ENCODE measurements at places on chromosomes 4 and X. TPM values are rescaled to one million over a fixed set of nuclear protein-coding genes. Genes with fewer than 3 reads are reported as not detected.

DNA sequence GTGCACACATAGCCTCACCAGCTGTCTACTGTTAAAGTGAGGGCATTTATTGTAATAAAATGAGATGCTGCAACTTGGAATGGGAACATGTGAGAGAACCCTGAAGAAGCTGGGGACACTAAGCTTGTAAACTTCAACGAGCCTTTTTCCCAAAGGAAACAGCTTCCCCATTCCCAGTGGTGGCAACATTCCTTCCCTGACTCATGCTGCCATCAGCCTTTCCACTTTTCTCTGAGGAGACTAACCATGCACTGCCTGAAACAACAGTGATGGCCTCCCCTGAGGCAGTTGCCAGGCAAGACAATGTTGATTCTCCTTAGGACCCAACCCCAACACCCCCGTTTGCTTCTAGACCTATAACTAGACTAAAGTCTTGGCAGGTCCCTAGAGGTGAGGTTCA lies 928.3 kb downstream of the GLUD2 start:
- H3K4me1 ChIP-seq: no peaks in the 10 kb centered on the region
- no peaks in the 10 kb centered on the region for H3K27me3 ChIP-seq
- DNase-seq: no peak

DNA sequence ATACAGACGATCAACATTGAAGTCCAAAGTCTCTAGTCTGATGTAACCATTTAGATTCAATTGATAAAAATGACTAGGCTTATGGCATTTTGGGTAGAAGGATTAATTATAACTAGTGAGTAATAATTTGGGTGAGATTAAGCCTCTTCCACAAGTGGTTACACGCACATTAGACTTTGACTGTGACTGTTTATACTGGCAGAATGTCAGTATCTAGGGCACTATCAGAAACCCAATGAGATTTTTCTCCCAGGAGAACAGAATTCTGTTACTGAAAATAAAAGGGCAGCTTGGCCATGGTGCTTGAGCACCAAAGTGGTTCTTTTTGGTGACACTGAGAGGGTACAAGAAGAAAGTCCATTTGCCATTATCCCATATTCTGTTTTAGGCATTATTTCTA lies 3.3 kb downstream of the PLS3 start:
- no peak overlapping the region for H3K4me3 ChIP-seq
- H3K36me3 ChIP-seq: no peaks in the 10 kb centered on the region
- H3K27ac ChIP-seq: no peak overlapping the region
- no peaks in the 10 kb centered on the region for H3K4me1 ChIP-seq
- peaks cover 14% of the 10 kb centered on the region for H3K27me3 ChIP-seq
- no peak for DNase-seq

DNA sequence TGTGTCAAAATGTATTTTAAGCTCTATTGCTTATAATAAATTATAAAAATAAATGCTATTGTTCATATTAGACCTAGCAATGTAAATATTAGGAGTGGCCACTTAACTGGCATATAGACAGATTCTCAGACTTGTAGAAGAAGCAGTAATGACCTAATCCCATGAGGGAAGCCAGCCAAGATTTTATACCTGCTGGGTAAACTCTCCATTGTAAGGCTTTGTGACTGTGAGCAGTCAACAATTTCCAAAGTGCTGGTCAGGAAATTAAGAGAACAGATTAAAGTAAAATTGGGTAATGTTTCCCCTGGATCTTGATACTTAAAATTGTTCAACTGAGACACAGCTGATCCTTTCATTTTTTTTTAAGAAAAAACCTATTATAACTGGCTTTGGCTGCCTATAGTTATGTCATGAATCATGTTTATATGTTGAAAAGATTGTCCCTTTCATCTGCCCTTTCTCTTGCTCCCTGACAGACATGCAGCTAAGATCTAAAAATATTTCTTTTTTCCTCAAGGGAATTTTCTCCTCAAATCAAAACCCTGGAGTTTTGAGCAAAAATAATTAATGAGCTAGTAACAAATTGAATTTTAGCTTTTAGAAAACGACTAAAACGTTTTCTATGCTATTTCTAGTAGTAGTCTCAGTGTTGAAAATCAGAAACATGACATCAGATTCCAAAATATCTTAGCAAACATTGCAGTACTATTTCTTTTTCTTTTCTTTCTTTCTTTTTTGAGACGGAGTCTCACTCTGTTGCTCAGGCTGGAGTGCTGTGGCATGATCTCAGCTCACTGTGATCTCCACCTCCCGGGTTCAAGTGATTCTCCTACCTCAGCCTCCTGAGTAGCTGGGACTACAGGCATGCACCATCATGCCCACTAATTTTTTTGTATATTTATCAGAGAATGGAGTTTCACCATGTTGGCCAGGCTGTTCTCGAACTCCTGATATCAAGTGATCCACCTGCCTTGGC lies 77.9 kb downstream of the ADGRL3 start:
- no peak for DNase-seq
- H3K27ac ChIP-seq: no peak overlapping the region
- no peaks in the 10 kb centered on the region for H3K27me3 ChIP-seq
- H3K4me3 ChIP-seq: no peak overlapping the region
- H3K36me3 ChIP-seq: no peaks in the 10 kb centered on the region

DNA sequence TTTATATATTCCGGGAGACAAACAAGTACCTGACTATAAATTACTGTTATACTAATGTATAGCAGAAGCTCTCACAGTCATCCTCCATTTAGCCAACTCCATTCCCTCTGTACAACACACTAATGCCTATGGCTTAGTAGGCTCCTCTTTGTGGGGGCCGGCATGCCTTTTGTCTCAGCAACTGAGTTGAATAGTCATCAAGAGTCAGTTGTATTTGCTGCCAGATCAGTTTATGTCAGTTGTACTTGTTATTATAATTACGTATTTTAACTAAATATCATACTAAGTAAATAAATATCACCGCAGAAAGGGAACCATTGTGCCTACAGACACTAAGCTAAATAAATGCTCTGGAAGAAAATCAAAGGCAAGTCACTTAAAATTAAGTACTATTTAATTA lies 9.9 kb downstream of the PRMT9 start:
- no peak for DNase-seq
- no peaks in the 10 kb centered on the region for H3K27me3 ChIP-seq
- no peaks in the 10 kb centered on the region for H3K4me1 ChIP-seq
- no peak overlapping the region for H3K27ac ChIP-seq
- no peak overlapping the region for H3K4me3 ChIP-seq

DNA sequence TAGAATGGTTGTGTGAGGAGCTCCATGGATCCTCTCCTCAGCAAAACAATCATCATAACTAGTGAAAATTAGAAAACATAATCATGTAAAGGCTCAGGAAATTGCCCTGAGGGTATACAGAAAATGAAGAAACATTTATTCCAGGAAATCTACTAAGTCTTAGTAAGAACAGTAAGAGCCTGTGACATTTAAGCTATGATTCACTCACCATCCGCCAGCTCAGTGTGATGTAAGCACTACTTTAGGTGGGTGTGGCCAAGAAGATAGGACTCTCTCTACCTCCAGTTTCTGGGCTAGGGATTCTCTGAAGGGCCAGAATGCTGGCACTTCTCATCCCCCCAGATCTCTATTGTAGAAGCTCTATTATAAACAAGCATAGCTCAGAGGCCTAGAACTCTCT lies 147.5 kb downstream of the DLG3 start:
- H3K36me3 ChIP-seq: peaks cover 8% of the 10 kb centered on the region
- peak overlapping the region; percentile 81 for H3K27ac ChIP-seq
- H3K4me1 ChIP-seq: peaks cover 16% of the 10 kb centered on the region

DNA sequence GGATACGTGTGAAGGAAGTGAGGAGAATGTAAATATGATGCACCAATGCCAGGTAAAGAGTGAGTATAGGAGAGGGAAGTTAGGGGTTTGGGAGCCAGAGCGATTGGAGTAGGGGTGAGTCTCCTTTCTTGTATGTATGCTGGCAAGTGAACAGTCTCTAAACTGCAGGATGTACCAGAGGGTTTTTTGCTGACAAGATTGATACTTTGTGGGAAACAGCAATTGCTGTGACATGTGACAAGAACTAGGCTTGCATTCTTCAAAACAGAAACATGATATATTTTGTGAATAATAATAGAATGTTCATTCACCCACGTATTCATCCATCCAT lies 706 bp downstream of the CHIC1 start:
- H3K27me3 ChIP-seq: no peaks in the 10 kb centered on the region
- no peak for DNase-seq
- H3K36me3 ChIP-seq: no peaks in the 10 kb centered on the region
- H3K27ac ChIP-seq: peak overlapping the region; percentile 97

DNA sequence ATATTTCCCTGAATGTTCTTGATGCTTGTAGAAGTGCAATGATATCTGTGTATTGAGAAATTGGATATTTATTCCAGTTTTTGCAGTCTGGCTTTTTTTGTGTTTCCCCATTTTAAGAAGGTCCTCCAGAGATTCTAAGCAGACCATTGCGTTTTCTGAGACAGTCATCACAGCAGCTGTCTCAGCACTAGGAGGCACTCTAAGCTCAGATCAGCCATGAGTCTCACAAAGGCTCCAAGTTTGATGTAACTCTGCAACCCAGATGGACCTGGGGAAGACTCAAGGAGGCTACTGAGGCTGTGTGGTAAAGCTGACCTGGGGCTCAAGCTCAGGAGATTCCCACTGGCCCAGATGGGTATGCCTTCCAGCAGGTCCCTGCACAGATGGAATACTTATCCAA lies 89.3 kb upstream of the CYLC1 start:
- H3K27me3 ChIP-seq: no peaks in the 10 kb centered on the region
- no peaks in the 10 kb centered on the region for H3K4me1 ChIP-seq
- H3K4me3 ChIP-seq: no peak overlapping the region
- DNase-seq: no peak
- H3K27ac ChIP-seq: no peak overlapping the region

GRCh38 chr4:25875281-25875745 lies 12.5 kb upstream of the SEL1L3 start:
- H3K27ac ChIP-seq: no peak overlapping the region
- DNase-seq: no peak
- H3K27me3 ChIP-seq: peaks cover 4% of the 10 kb centered on the region
- no peaks in the 10 kb centered on the region for H3K36me3 ChIP-seq
- H3K4me3 ChIP-seq: no peak overlapping the region

GRCh38 chr4:30181512-30181911 lies 538.7 kb upstream of the PCDH7 start:
- H3K36me3 ChIP-seq: no peaks in the 10 kb centered on the region
- no peak overlapping the region for H3K27ac ChIP-seq
- DNase-seq: no peak
- H3K27me3 ChIP-seq: no peaks in the 10 kb centered on the region
- H3K4me3 ChIP-seq: no peak overlapping the region

DNA sequence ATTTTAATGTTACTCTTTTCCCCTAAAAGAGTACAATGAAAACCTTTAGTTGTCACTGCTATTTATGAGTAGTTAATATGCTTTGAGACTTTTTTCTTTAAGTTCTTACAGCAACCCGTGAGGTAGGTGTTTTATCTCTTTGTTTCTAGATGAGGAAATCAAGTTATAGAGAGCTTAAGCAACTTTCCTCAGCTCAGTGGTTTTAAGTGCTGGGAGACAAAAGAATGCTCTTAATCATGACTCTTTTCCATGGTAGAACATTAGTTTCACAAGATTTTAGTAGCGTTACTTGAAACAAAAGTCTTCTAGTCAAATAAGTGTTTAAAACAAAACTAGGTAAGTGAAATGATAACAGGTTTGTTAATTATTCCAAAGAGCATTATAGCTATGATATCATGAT lies 354.7 kb upstream of the PITX2 start:
- no peak overlapping the region for H3K27ac ChIP-seq
- H3K27me3 ChIP-seq: no peaks in the 10 kb centered on the region
- H3K4me3 ChIP-seq: no peak overlapping the region
- no peaks in the 10 kb centered on the region for H3K36me3 ChIP-seq
- DNase-seq: no peak

- no peak for DNase-seq
- no peaks in the 10 kb centered on the region for H3K4me1 ChIP-seq
- H3K27me3 ChIP-seq: no peaks in the 10 kb centered on the region
- H3K36me3 ChIP-seq: no peaks in the 10 kb centered on the region
These were observed 152.7 kb downstream of the RNF150 start for GRCh38 chr4:140980426-140981200.

DNA sequence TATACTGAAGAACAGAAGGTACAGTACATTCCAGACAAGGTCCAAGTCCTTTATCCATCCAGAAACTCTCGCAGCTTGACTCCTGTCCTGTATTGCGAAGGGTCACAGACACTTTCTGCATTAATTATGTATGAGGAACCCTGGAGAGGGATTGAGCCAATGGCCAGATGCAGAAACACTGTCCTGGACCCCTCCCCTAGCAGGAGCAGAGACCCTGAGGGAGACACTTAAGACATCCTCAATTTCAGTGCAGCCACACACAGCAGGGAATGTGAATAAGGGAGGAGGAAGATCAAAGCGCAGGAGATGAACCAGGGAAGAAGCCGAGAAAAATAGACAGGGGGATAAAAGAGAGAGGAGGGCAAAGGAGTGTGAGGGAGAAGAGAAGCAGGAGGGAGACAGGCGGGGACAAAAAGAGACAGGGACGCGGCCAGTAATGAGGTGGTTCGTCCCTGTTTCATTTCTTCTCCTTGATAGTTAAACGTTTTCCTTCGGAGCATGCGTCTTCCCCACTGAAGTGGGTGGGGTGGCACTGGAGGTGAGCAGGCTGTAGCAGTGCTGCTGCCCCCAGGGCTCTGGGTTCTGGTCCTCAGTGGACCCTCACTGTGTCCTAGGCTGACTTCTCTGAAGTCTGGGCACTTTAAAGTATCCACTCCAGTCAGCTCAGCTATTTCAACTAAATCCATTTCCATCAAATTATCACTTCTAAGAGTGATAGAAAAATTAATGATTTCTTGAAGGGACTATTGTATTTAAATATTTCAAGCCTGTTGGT lies 356.4 kb upstream of the NOCT start:
- H3K27ac ChIP-seq: no peak overlapping the region
- no peaks in the 10 kb centered on the region for H3K4me1 ChIP-seq
- H3K36me3 ChIP-seq: no peaks in the 10 kb centered on the region
- no peak for DNase-seq
- peaks cover 2% of the 10 kb centered on the region for H3K27me3 ChIP-seq
- no peak overlapping the region for H3K4me3 ChIP-seq

DNA sequence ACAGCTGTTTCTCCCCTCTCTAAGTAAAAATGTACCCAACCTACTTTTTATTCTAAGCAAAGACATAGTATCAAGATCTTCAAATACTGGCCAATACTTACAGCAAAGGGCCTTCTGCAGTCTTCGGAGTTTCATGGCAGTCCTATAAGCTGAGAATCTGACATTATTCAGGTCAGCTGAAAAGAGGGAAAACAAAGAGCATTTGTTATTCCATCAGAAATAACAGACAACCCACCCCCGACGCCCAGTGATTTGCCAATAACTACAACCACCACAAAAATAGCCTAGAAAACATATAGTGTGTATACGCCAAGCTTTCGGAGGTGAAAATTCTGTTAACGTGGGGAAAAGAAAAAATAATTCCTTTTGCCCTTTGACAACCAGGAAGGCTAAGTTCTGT lies 151.1 kb upstream of the FTHL17 start:
- no peaks in the 10 kb centered on the region for H3K36me3 ChIP-seq
- no peak overlapping the region for H3K27ac ChIP-seq
- H3K27me3 ChIP-seq: peaks cover 2% of the 10 kb centered on the region
- no peak for DNase-seq
- no peak overlapping the region for H3K4me3 ChIP-seq

- H3K27me3 ChIP-seq: no peaks in the 10 kb centered on the region
- no peak overlapping the region for H3K27ac ChIP-seq
- no peak overlapping the region for H3K4me3 ChIP-seq
These were observed 225.6 kb downstream of the FBXW7 start for GRCh38 chr4:152310257-152310656.

GRCh38 chrX:10157543-10157942 lies 768 bp downstream of the CLCN4 start:
- no peak for DNase-seq
- H3K27me3 ChIP-seq: peaks cover 39% of the 10 kb centered on the region
- H3K36me3 ChIP-seq: no peaks in the 10 kb centered on the region
- peaks cover 11% of the 10 kb centered on the region for H3K4me1 ChIP-seq

BEND2 gene
- not detected for total RNA-seq

VCX2 gene
- total RNA-seq: not detected

SLC10A6 gene
- total RNA-seq: not detected

SAGE1 gene
- total RNA-seq: not detected

FAM156B gene
- total RNA-seq: 16.2 TPM

NUDT10 gene
- total RNA-seq: 4.9 TPM

PPM1K gene
- total RNA-seq: 57.5 TPM
